ENCODE measurements at places on chromosomes 2 and 18.
A peak's percentile ranks its signal among the peaks of the same experiment; 100 is the strongest.

DNA sequence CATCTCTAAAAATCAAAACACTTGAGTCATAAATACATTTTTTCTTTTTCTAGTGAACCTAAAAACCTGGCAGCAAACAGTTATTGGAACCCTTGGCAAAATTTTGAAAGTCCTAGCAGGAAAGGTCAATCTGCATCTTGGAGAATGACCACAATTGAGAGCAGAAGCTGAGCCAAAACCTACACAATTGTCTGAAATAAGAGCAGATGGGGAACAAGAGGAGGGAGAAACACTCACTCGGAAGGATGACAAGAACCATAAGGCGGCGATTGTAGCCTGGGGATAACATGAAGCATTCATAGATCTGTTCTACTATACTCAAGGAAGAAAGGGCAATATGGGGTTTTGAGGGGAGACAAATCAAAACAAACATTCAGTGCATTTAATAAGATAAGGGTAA lies 117.0 kb downstream of the CHN1 start:
- DNase-seq, result no peak

- no peak for DNase-seq
Observed at GRCh38 chr18:68500556-68500955, 214.4 kb downstream of the TMX3 start.

DNA sequence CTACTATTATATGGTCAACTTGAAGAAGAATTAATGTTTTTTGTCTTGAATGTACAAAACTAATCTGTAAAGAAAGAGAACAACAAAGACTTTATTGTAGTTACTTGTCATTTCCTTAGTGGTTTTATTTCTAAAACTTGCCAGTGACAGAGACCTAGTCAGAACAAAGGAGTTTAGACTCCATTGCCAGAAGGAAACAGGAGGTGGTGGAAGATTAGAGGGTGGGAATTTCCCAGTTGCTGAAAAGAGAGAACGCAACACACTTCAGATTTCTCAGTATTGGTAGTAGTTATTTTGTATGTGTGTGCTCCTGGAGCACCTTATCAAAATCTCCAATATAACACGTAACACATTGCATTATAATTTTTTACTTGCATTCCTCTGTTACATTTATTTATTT lies 81.4 kb downstream of the CDCA7 start:
- DNase-seq, result no peak

- DNase-seq, result no peak
Observed at GRCh38 chr2:106956879-106957278, 70.9 kb upstream of the ST6GAL2 start.

DNA sequence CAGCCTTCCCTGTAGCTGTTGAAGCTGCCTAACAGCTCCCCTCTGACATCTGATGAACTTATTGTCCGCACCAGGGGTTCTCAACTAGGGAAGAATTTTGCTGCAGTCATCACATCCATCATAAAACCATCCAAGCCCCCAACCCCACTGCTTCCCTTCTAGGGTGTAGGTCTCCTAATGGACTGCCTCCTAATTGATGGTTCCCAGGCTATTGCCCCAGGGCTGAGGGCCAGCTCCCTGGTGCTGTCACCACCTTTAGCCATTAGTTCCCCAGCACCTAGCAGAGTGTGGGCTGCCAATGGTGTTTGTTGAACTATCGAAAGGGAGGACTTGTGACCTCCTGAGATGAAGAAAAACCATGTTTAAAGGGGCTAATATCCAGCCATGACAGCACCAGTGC lies 125.9 kb downstream of the NCKAP5 start:
- DNase-seq, result no peak

GRCh38 chr2:71721669-71722068 lies 268.3 kb downstream of the DYSF start:
- DNase-seq, result no peak

- no peak for DNase-seq
Observed at GRCh38 chr2:12773586-12774394, 57.1 kb downstream of the TRIB2 start.

- DNase-seq, result no peak
Observed at GRCh38 chr18:75045272-75045671, 163.7 kb downstream of the PTGR3 start.

DNA sequence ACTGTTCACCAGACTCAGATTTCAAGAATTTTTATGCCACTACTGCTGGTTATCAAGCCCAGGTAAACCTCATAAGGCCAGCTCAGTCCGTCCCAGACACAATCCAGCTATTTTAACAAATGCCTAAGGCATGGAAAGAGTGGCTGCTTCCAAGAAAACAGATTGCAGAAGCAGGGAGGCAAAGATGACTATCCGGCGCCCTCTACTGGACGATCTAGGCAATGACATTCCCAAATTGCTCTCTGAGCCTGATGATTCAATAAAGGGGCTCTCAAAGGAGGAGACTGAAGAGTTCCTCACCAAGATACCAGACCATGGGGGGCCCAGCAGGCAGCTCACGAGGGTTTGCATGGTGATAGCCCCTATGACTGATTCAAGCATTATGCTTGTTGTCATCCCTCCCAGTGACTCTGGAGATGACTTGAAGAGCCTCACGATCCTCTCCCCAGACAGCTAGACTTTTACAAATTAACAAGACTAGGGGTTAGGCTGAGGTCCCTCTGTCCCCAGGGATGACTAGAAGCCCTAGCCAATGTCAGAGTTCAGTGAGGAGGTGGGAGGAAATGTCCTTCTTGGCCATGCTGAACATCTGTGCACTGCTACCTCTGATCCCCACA lies 25.0 kb downstream of the SERPINB8 start:
- peak; percentile 42 for DNase-seq

DNA sequence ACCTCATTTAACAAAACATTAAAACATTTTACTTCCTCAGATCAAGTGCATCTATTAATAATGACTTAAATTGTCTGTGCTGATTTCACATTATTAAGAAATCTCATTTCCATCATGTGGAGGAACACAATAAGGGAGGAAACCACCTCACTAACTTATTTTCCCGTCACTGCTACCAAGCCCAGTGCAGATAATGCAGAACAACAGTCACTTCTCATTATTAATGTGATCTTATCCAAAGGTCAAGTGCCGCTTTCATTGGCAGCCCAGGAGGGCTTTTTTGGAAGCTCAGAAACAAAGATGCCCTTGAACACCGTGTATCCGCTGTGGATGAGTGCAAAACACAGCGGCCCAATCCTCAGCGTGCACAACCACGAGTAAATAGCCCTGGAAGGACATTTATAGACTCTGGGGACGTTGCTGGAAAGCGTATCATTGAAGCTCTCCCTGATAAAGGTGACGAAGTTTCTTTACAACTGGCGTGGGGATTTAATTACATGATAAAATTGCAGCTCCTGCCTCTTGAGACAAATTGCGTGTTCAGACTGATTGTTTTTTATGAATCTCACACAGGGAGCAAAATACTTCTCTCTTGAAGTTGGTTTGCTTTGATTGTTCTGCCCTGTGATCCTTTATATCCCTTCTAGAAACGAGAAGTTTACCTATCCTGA lies 13.2 kb downstream of the ASB18 start:
- DNase-seq, result no peak

DNA sequence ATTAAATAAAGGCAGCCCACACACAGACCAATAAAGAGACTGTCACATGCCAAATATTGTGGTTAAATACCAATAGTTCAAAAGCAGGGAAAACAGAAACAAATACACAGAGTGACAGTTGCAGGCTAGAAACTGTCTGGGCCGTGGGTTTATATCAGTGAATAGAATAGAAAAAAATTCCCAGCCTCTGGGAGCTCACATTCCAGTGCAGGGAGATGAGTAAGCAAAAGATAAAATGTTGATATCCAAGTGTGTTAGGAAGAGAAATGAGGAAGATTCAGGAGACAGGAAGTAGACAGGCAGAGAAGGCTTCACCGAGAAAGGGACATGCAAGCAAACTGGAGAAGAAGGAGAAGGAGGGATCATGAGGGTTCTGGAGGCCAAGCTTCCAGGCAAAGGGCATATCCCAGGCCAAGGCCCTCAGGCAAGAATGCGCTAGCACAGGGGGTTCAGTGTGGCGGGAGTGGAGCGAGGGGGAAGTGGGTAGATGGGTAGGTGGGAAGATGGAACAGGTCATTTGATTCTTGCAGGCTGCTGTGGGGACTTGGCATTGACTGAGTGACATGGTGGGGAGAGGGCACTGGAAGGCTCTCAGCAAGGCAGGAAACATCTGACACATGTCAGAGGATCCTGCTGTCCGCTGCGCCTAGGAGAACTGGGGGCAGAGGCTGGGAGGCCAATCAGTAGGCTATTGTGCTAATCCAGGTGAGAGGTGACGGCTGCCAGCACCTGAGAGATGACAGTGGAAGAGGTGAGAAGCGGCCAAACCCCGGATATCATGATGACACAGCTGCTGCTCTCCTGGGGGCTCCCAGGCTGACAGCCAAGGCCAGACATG lies 89.2 kb downstream of the ZBTB7C start:
- DNase-seq, result peak; percentile 7

DNA sequence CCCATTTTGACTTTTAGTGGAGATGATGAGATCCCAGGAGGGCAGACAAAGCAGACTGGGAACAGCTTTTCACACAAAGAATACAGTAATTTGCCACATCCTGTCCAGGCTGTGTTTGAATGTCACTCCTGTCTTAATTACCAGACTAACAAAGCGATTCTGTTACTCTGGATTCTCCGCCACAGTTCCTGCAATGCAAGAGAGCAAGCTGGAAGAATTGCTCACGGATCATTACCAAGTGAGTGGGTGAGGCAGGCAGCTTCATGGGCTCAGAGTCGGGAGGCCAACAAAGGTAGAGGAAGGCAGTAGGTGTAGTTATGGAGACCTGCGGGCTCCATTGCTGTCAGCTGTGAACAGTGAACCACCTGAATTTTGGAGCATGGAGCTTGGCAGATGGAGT lies 250.5 kb upstream of the ATP5MC3 start:
- no peak for DNase-seq

GRCh38 chr18:58462975-58463374 lies 165.9 kb downstream of the ALPK2 start:
- no peak for DNase-seq

GRCh38 chr2:180905461-180905860 lies 74.9 kb upstream of the UBE2E3 start:
- no peak for DNase-seq

GRCh38 chr2:129712676-129712985 lies 266.8 kb upstream of the RAB6C start:
- no peak for DNase-seq

- DNase-seq, result peak; percentile 96
Observed at GRCh38 chr2:182372661-182373060, 54.2 kb downstream of the PDE1A start.

GRCh38 chr2:215671691-215672090 lies 235.8 kb upstream of the FN1 start:
- DNase-seq, result no peak
